ENCODE measurements at places on chromosomes 16 and 17. TPM values are rescaled to one million over a fixed set of nuclear protein-coding genes. Genes with fewer than 3 reads are reported as not detected.

The INCA1 gene
- not detected for total RNA-seq

The SOX9 gene
- 26.5 TPM for total RNA-seq

The FOXJ1 gene
- 2.6 TPM for total RNA-seq

The TBC1D26 gene
- not detected for total RNA-seq

The TSPAN10 gene
- total RNA-seq = 0.14 TPM

The TP53TG3C gene
- total RNA-seq = not detected

The GLYR1 gene
- total RNA-seq = 50.3 TPM

The TPSG1 gene
- not detected for total RNA-seq

The SNF8 gene
- 110 TPM for total RNA-seq

The CLEC3A gene
- total RNA-seq = not detected

The CDH13 gene
- total RNA-seq = 85.4 TPM

The CRHR1 gene
- not detected for total RNA-seq

The SLC5A10 gene
- total RNA-seq = not detected
